Spleen (tissue), 13 donors: ENCODE measurements at places on chromosomes 7 and 10. TPM values are rescaled to one million over a fixed set of nuclear protein-coding genes. Genes with fewer than 3 reads are reported as not detected.

Gene HMX2
- polyA plus RNA-seq, result 0.08 TPM

Gene LIPJ
- 0.13 TPM for polyA plus RNA-seq

Gene ENTPD1
- polyA plus RNA-seq, result 14.6 TPM

Gene AASS
- polyA plus RNA-seq, result 1.7 TPM

Gene DYDC2
- polyA plus RNA-seq, result not detected

Gene TAS2R39
- not detected for polyA plus RNA-seq
